ENCODE measurements at places on chromosomes 7 and 10.

GRCh38 chr10:78619115-78619851 lies 449.5 kb upstream of the ZMIZ1 start:
- DNase-seq, result peak; percentile 37

DNA sequence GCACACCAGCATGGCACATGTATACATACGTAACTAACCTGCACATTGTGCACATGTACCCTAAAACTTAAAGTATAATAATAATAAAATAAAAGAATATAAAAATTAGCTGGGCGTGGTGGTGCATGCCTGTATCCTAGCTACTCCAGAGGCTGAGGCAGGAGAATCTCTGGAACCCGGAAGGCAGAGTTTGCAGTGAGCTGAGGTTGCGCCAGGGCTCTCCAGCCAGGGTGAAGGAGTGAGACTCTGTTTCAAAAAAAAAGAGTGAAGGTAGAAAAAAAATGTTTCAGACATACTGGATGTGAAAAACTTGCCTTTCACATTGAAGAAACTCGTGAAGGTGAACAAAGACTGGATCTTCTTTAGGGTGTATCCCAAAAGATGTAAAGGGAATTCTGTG lies 26.7 kb downstream of the TSPAN14 start:
- no peak for DNase-seq

GRCh38 chr7:128116740-128117139 lies 85.5 kb upstream of the LRRC4 start:
- no peak for DNase-seq

DNA sequence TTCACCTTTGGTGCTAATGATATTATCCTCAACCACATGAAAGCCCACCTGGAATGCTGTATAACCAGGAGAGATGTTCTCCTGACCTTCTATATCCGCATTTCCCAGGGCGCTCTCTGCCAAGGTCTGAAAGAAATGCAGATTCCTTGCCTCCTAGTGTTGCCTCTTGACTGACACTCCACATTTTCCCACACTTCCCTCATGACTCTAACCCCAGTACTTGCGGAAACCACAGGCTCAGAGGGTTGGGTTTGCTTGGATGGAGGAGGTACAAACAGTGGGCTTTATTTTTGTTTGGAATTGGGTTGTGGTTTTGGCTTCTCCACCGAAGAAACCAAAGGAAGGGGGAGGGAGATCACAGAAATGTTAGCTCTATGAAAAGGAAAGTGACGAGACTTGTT lies 222.9 kb upstream of the CELF2 start:
- peak; percentile 53 for DNase-seq

- DNase-seq, result no peak
These were observed 181.1 kb upstream of the ASAH2 start for GRCh38 chr10:50432211-50433009.
